ENCODE measurements at places on chromosomes 5 and 9.

DNA sequence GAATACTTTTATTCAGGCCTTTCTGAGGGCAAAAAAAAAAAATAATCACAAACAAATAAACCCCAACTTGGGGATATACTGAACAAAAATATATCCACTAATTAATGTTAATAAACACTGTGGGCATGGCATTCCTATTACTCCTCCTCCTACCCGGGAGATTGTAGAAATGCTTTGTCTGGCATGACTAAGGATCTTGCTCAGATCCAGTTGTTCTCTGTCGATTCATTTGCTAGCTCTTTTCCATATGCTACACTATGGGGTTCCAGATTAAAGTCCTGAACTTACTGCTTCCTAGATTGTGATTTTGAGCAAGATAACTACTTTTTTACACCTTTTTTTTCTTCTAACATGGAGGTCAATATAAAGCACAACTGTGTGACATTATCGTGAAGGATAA, 102.2 kb upstream of the PRR16 start:
- no peak for DNase-seq

- no peak for DNase-seq
Observed at GRCh38 chr5:99765011-99765410, 770.2 kb upstream of the FAM174A start.

GRCh38 chr9:78568774-78569173, 271.8 kb downstream of the PSAT1 start:
- DNase-seq = no peak

GRCh38 chr5:80414113-80414512, 6.2 kb downstream of the ZFYVE16 start:
- DNase-seq = no peak

DNA sequence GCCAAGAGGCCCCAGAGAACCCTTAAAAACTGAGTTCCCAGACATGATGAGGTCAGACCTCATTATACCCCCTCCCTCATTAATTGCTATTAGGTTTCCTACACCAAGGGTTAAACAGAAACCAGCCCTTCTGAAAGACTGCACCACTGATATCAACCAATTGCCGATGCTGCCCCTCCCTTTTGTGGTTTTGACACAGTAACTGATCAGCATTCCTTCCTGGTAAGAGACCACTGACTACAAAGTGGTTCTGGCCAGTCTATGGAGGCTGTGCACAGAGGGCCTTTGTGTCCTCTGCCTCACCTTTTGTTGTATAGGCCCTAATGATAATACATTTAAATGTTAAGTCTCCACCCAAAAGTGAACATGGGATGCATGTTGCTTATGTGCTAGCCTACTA, 201.5 kb downstream of the FRMD3 start:
- no peak for DNase-seq

DNA sequence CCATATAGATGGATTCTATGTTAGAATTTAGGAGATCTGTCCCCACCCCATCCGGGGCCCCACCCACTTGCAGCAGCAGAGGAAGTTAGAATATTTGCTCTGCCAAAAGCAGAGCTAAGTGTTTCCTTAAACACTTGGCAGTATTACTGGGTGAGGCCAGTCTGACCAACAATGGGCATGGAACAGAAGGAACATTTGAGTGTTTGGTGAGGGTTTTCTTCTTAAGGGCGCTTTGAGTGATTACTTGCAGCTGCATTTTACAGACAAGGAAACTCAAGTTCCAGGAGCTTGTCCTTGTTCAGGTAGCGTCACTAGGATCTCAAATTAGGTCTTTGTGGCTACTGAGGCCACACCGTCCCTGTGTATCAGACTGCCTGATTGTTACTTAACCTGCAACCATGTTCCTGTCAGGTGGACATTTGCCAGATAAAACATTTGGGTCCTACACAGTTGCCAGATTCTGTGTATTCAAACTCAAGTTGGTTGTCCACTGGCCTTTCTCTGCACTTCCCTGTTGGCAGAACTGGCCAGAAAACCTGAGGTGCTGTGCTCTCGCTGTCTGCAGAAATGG, 59.3 kb downstream of the SLC46A2 start:
- no peak for DNase-seq

GRCh38 chr5:8908055-8908683, 637.7 kb downstream of the SEMA5A start:
- DNase-seq = peak; percentile 45

Measured in activated CD4-positive, alpha-beta T cell treated with anti-CD3 and anti-CD28 coated beads, Interleukin-2, amount 50 U/mL, for 48 hours (primary cell).